Right forelimb (tissue), 1 donor: ENCODE measurements at places on chromosomes 5 and 9.
A peak's percentile ranks its signal among the peaks of the same experiment; 100 is the strongest.

DNA sequence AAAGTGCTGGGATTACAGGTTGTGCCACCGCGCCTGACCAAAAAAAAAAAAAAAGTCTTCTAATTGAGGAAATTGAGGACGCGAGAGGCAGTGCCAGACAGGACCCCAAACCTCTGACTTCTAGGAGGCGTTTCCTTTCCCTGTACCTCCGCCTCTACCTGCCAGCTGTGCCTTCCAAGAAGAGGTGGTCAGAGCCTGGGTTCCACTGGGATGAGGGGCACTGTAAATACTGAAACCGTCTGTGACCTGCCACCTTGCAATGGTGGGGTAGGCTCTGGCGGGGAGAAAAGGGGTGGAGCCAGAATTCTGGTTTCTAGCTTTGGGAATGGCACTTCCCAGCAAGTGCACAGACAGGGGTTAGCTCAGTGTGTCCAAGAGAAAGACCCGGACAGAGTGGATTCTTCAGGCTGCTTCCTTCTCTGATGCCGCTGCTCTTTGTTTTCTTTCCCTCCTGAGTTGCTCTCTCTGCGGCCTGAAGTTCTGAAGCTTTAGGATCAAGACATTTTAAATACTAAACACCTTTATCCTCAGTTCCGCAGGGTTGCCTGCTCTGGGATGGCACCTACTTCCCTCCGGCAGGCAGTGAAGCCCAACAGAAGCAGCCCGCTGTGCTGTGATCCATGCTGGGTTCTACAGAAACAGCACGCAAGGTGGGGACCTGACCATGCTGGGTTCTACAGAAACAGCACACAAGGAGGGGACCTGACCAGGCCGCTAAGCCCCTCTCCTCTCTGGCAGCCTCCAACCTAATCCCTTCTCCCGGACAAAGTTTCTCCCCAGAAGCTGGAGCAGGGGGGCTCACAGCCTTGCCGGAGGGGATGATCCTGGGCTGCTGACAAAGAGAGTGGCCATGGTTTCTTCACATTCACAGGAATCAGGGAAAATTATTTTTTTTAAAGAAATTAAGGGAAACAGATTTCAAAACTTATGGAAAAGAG lies 65.2 kb downstream of the OTULIN start:
- DNase-seq, result no peak

- no peak for DNase-seq
These were observed 36.1 kb downstream of the STRBP start for GRCh38 chr9:123232332-123232731.

DNA sequence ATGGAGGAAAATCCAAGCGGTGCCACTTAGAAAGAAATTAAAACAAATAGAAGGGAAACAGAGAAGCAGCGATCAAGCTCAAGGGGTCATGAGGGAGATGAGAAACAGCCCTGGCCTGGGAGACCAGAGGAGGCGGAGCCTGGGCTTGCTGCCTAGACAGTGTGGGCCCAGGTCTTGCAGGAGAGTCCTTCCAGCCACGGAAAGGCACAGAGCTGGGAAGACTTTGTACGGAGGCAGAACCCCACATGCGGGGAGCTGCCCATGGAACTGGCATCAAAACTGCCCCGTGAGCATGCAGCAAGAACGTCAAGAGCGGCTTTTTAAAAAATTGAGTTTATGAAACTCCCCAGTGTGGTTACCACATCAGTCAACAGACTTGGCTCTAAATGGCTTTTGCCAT lies 119.4 kb downstream of the IRX1 start:
- no peak for DNase-seq

DNA sequence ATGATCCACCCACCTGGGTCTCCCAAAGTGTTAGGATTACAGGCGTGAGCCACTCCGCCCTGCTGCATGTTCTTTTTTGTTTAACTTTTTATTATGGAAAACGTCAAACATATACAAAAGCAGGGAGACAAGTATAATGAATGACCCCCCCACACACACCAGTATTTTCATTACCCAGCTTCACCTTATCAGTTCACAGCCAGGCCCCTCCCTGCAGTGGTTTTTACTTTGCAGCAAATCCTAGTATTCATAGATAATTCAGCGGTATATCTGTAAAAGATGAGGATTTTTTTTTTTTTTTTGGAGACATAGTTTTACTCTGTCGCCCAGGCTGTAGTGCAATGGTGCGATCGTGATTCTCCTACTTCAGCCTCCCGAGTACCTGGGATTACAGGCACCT lies 2.3 kb downstream of the POMT1 start:
- no peak for DNase-seq

DNA sequence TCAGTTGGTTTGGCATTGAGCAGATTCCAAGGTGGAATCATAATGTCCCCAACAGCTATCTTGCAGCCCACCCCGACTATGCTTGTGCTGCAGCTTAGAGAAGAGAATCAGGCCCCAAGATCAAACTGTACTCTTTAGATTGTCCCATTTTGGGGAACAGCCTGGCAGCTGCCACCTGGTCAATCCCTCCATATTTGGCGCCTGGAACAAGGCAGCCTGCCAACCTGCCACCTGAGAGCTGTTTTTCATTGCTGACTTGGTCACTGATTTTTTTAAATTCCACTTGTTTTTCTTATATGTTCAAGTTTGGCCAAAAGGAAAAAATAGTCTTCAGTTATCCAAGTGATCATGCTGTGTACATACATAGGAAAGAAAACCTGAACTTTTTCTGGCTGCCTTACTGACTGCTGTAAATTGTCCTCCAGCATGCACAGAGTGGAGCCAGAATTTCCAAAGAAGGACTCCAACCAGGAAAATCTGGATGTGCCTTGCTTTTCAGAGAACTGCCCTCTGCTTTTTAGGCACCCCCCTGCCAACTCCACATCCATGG lies 504.2 kb downstream of the ENC1 start:
- no peak for DNase-seq

- no peak for DNase-seq
These were observed 48.6 kb downstream of the ARHGEF28 start for GRCh38 chr5:73674669-73675004.

GRCh38 chr9:107833295-107833694 lies 343.7 kb upstream of the KLF4 start:
- DNase-seq, result no peak

GRCh38 chr5:176878463-176878862 lies 20.7 kb downstream of the HK3 start:
- no peak for DNase-seq

DNA sequence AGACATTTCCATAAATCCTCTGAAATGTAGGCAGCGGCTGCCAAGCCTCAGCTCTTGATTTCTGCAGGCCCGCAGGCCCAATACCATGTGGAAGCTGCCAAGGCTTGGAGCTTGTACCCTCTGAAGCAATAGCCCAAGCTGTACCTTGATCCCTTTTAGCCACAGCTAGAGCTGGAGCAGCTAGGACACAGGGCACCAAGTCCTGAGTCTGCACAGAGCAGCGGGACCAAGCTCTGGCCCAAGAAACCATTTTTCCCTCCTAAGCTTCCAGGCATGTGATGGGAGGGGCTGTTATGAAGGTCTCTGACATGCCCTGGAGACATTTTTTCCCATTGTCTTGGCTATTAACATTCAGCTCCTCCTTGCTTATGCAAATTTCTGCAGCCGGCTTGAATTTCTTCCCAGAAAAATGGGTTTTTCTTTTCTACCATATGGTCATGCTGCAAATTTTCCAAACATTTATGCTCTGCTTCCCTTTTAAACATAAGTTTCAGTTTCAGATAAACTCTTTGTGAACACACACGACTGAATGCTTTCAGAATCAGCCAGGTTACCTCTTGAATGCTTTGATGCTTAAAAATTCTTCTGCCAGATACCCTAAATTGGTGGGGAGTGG lies 14.4 kb upstream of the ZFR start:
- DNase-seq, result no peak

DNA sequence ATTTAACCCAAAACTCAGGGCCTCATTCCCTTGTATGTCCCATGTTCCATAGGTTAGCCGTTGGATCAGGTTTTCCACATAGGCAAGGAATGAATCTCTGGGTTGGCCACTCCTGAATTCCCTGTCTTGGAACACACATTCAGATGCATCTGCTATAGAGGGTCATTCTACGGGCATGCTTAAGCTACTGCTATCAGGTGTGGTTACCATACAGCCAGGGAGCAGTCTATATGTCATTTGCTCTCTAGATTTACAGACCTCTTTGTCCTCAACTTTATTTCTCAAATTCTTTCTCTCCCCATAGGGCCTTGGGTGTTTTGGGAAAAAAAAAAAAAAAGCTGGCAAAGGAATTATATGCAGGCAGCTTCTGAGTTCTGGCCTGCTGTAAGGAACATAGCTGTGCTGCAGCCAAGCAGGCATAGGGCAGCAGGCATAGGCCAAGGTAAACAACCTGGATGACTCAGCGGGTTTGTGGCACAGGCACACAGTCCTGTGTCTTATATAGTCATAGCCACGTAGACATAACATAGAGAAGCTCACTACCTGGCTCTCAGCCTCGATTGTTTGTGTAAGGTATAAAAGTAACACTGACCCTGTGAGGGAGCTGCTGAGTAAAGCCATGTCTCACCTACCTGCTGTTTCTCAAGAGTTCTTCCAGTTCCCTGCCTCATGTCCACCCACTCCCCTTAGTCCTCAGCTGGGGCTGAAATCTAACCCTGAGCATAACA lies 141.5 kb downstream of the OSTF1 start:
- DNase-seq, result no peak

DNA sequence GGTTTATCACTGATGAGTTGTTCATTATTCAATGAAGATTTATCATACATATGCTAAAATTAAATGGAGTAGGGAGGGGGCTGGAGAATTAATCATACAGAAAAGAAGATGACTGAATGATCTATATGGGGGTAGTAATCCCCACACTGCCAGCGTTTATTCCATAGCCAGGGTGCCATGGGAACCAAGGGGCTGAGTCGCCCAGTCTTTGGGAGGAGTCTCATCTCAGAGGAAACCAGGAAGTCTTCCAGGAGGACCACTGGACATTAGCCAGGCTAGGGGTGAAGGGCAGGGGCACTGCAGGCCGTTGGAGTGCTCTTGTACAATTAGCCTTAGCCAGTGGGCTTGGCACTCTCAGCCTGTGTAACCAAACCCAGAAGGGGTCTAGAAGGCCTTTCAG lies 226.5 kb downstream of the ARL15 start:
- no peak for DNase-seq

GRCh38 chr9:132260846-132261245 lies 93.9 kb downstream of the SETX start:
- peak; percentile 37 for DNase-seq

GRCh38 chr9:125758986-125759763 lies 12.0 kb downstream of the PBX3 start:
- DNase-seq, result no peak

DNA sequence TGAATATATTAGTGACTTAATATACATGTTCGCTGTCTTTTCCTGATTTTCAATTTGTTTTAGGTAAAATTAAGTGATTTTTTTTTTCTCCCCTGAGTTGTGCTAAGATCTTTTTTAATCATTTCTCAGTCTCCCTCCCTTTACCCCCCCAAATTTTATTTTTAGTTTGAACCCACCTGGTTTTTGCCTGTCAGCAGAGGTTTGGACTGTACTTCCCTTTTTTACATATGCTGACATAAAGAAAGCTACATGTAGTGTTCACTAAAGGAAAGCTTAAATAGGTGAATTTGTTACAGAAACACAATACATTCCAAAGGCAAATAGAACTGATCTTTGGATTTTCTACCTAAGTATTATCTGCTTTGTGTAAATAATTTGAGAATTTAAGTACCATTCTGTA lies 82.2 kb downstream of the IPO11 start:
- no peak for DNase-seq

- no peak for DNase-seq
These were observed 71.1 kb upstream of the LRRTM2 start for GRCh38 chr5:138946241-138946623.

DNA sequence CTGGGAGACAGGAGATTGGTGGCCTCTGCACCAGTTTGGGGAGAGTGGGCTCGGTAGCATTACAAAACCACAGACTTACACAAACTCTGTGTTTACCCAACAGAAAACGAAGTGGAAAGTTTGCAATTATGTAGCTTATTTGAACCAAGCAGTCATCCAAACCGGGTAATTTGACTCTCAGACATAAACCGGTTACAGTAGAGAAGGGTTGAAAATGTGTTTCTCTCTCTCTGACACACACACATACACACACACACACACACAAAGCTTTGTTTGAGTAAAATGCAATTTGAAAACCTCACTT lies 97.1 kb upstream of the ZNF608 start:
- DNase-seq, result no peak

DNA sequence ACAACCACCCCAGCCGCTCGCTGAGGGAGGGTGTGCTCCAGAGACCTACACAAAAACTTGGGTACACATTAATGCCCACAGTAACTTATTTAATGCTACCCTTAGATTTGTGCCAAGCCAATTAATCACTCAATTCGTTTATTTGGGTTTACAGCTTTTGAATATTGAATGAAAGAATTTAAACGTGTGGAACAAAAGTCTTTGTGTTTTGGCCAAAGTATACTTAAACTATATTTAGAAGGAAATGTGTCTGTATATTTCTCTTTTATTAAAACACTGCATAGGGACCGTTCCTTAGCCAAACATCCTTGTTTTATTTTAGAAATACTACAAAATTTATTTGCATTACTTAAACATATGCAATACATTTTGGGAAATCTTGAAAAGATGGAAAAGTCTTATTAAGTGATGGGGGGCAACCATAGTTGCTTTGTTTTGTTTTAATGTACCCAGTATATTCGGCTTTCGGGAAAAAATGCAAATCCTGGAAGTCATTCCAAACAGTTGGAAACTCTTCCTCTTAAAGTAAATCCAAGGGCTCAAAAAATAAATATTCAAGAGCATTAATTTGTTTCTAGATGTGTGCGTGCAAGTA lies 11.8 kb downstream of the ZNF608 start:
- DNase-seq, result no peak

DNA sequence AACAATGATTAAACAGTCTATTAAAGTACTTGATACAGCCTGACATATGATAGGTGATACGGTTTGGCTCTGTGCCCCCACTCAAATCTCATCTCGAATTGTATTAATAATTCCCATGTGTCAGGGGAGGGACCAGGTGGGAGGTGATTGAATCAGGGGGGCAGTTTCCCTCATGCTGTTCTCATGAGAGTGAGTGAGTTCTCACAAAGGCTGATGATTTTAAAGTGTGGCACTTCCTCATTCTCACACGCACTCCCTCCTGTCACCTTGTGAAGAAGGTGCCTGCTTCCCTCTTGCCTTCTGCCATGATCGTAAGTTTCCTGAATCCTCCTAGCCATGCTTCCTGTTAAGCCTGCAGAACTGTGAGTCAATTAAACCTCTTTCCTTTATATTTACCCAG lies 40.1 kb upstream of the TARS1 start:
- no peak for DNase-seq

DNA sequence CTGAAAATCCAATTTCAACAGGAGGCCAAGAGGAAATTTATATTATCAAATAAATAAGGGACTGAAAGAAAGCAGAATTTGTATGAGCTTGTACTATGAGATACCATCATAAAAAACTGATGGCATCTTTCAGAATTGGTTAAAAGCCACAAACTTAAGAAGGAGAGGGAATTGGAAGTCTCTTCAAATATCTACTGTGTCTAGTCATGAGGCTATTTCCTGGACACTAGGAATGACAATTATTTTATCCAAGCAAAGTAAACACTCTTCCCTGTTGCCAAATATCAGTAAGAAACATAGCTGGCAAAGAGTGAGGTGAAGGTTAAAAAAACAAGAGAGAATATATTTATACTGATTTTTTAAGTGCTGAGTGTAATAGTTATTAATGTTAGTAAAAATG lies 101.5 kb upstream of the ARRDC3 start:
- no peak for DNase-seq

- no peak for DNase-seq
These were observed 35.0 kb downstream of the MTX3 start for GRCh38 chr5:79955941-79956670.

GRCh38 chr5:138696501-138696900 lies 56.7 kb upstream of the CTNNA1 start:
- DNase-seq, result no peak

GRCh38 chr9:122355336-122355875 lies 15.4 kb upstream of the PTGS1 start:
- DNase-seq, result no peak
